Upper lobe of left lung (tissue), 6 donors: ENCODE measurements at places on chromosomes 1 and 21. TPM values are rescaled to one million over a fixed set of nuclear protein-coding genes. Genes with fewer than 3 reads are reported as not detected.

The LORICRIN gene
- total RNA-seq: not detected

The LCE1A gene
- not detected for total RNA-seq

The LRRC53 gene
- total RNA-seq: not detected

- H3K27ac ChIP-seq: no peak overlapping the region
- no peak for DNase-seq
- no peak overlapping the region for H3K4me3 ChIP-seq
- no peaks in the 10 kb centered on the region for H3K27me3 ChIP-seq
- H3K36me3 ChIP-seq: peaks cover 27% of the 10 kb centered on the region
Observed at GRCh38 chr21:33278721-33279120, 12.6 kb downstream of the IL10RB start.

DNA sequence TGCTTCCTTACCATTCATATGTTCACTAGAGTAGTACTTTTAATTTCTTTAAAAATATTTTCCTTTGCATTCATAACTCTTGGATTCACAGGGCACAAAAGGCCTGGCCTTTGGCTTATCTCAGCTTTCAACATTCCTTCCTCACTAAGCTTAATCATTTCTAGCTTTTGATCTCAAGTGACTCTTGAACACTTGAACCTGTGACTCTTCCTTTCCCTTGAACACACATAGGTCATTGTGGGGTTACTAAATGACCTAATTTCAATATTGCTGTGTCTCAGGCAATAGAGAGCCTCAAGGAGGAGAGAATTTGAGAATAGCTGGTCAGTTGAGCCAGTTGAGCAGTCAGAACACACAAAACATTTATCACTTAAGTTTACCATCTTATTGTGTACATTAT, 49.9 kb downstream of the COL11A1 start:
- no peak for DNase-seq
- H3K4me1 ChIP-seq: no peaks in the 10 kb centered on the region
- peak overlapping the region; percentile 33 for H3K27ac ChIP-seq

DNA sequence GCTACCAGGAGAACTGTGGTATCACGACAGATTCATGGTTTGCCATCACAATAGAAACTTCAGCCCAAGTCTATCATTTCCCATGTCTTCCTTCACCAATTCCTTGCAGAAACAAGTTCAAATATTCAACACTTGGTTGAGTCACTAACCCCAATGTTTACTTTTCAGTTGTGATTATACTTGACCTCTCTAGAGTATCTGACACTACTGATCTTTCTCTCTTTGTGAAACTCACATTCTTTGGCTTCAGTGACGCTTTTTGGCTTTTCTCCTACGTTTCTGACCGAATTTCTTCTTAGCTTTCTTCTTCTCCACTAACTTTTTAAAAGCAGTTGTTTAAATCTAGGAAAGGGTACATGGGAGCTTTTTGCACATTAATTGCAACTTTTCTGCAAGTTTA, 48.8 kb upstream of the HMGB4 start:
- no peak overlapping the region for H3K4me3 ChIP-seq
- H3K36me3 ChIP-seq: no peaks in the 10 kb centered on the region
- no peaks in the 10 kb centered on the region for H3K4me1 ChIP-seq
- H3K27me3 ChIP-seq: no peaks in the 10 kb centered on the region
- no peak overlapping the region for H3K27ac ChIP-seq
